ENCODE measurements at places on chromosomes 6 and 20.
A peak's percentile ranks its signal among the peaks of the same experiment; 100 is the strongest.

- DNase-seq, result no peak
These were observed 15.1 kb downstream of the SYNGAP1 start for GRCh38 chr6:33434961-33435360.

GRCh38 chr20:19027971-19028370 lies 184.5 kb upstream of the SLC24A3 start:
- no peak for DNase-seq

DNA sequence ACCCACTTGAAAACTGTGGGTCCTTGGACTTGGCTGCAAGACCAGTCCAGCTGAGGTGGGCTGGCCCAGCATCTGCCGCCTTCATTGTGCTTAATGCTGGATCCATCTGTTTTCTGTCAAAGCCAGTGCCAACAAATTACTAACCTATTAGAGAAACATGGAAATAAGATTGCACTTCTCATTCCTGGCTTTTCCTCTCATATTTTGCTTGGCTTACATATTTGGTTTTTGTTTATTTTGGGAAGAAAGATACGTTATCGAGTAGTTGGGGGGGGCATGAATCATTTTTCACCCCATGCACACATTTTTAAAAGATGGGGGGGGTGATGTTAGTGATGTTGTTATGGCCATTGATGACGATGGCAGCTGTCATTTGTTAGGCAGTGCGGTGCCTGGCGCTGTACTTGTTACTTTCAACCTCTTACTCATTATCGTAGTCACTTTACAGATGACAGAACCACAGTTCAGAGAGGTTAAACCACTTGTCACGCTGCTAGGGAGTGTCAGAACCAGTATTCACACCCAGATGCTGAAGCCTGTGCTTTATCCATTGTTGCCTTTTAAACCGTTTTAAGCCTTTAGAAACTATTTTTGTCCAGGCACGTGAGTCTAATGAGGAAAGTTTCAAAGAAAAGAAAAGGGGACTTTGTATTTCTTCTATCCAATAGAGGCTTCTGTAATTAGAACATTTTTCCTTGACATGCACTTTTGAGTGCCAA lies 180.0 kb downstream of the TMEM242 start:
- DNase-seq, result no peak

- DNase-seq, result peak; percentile 71
These were observed 10.1 kb downstream of the HFE start for GRCh38 chr6:26097268-26097875.

- no peak for DNase-seq
These were observed 3.9 kb downstream of the KIAA0319 start for GRCh38 chr6:24642061-24642460.

GRCh38 chr6:144353871-144354314 lies 68.8 kb downstream of the UTRN start:
- no peak for DNase-seq

Data from ELF-1 (cell line).